Jurkat, Clone E6-1 (cell line): ENCODE measurements at places on chromosomes 1 and 21.
A peak's percentile ranks its signal among the peaks of the same experiment; 100 is the strongest.

DNA sequence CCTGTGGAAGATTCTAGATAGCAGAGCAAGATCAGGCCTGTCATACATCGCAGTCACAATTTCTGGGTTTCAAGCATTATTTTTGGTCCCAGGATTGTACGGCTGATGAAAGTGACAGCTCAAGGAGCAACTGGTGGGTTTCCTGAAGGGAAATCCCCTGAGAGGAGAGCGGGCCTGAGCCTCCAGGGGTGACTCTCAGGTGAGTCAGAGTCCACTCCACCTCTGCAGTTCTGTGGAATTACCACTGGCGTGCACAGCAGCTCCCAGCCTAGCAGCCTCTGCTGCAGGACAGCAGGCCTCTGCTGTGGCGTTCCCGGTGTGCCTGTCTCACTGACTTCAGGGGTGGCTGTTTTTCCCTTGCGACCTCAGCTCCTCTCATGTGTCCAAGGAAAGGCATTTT lies 24.4 kb downstream of the SLC66A1 start:
- no peak for DNase-seq

DNA sequence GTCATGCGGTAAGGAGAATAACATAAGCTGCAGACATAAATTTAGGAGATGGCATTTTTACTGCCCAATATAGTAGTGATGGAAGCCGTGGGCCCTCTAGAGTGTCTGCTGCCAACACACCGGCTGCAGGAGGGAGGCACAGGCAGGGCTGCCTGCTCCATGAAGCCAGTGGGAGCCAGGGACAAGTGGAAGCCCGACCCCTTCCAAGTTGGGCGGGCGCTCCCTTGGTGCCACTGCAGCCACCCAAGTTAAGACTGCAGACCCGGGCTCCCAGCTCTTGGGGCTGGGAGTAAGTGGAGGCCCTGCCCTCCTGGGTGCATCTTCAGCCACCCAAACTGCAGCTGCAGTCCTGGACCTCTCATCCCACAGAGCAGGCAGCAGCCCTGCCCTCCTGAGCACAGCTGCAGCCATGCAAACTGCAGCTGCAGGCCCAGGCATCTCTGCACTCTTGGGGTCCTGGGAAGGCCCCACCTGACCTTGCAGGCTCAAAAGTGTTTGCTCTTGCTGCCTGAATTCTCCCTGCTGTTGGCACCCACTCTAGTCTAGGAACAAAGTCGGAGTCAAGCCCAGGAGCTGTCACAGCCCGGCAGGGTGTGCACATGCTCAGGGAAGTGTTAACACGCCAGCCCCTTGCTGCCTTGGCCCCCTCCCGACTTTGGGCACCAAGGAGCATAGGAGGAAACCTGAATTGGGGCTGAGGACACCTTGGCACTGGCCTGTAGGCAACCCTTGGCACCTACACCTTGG lies 437.2 kb upstream of the PRMT6 start:
- DNase-seq, result no peak

GRCh38 chr1:198680174-198680875 lies 41.5 kb downstream of the PTPRC start:
- no peak for DNase-seq

GRCh38 chr1:154478639-154479038 lies 23.4 kb upstream of the TDRD10 start:
- DNase-seq, result peak; percentile 46

DNA sequence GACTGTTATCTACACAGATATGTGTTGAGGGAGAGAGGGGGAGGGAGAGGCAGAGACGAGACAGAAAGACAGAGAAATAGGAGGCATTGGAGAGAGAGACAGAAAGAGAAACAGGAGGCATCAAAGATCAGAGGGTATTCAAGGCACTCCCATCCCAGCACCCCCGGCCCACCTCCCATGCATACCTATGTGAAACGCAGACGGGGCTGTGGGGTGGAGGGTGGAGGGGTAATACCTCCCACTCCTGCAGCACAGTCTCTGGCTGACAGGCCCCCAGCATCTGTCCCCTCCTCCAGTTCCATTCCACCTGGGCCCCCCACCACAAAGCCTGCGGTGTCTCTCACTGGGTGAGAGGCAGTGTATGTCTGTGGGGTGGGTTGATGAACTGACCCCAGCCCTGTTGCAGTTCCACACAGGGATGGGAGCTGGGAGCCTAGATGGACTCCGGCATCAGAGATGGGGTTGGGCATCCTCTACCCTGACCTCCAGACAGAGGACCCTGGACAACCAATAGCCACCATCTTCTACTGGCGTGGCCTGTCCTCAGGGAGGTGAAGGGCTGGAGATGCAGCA lies 49.7 kb downstream of the RAP1GAP start:
- no peak for DNase-seq

- no peak for DNase-seq
These were observed 78.1 kb downstream of the KIF26B start for GRCh38 chr1:245232931-245233330.

DNA sequence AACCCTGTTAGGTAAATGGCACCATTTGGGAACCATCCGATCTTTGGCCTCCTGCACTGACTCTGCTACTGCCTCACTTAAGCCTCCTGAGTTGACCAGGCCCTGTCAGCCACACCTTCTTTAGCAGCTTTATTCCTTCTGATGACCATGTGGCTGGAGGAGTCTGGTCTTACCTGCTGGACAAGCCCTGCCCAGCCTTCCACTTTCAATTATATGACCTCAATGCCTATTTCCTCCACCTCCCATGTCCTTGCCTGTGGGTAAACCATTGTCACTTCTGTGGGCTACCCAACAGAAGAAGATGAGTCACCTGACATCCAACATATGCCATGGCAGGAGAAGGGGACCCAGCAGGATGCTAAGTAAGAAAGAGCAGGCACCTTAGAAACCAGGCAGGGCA lies 393.8 kb downstream of the NTNG1 start:
- DNase-seq, result no peak

DNA sequence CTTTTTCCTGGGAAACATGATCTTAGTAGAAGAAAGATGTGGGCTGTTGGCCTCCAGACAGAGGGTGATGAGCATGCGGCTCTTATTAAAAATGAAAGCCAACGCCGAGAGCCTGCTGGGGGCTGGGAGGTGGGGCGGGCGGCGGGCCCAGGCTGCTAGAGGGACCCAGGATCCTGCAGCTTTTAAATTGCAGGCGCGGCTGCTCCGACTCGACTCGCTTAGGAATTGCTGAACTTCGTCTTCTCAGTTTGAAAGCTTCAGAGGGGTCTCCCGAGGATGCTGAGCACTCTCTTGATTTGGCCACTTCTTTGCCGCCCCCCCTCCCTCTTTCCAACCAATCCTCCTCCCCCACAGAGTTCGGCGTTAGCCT lies 1.2 kb downstream of the AGPAT3 start:
- no peak for DNase-seq

DNA sequence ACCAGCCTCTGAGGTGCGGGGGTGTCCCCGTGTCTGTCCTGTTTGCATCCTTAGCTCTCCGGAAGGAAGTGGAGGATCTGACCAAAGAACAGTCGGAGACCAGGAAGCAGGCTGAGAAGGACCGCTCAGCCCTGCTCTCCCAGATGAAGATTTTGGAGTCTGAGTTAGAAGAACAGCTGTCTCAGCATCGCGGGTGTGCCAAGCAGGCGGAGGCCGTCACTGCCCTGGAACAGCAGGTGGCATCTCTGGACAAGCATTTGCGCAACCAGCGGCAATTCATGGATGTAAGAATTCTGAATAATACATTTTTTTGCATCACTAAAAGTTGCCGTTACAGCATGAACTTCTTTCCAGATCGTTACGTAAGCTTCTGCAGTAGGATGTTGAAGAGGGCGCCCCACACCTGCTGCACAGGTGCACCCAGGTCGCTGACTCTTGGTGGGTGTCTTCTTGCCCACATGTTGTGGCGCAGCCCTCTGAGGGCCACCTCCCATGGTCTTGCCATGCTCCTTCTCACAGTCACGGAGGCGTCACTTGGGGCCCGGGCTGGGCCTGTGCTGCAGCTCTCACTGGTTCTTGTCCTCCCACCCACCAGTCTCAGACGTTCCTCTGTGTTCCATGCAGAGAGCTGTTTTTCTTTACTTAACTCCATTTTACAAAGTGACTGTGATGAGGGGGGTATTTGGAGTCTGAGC lies 61.3 kb upstream of the DIP2A start:
- DNase-seq, result no peak

DNA sequence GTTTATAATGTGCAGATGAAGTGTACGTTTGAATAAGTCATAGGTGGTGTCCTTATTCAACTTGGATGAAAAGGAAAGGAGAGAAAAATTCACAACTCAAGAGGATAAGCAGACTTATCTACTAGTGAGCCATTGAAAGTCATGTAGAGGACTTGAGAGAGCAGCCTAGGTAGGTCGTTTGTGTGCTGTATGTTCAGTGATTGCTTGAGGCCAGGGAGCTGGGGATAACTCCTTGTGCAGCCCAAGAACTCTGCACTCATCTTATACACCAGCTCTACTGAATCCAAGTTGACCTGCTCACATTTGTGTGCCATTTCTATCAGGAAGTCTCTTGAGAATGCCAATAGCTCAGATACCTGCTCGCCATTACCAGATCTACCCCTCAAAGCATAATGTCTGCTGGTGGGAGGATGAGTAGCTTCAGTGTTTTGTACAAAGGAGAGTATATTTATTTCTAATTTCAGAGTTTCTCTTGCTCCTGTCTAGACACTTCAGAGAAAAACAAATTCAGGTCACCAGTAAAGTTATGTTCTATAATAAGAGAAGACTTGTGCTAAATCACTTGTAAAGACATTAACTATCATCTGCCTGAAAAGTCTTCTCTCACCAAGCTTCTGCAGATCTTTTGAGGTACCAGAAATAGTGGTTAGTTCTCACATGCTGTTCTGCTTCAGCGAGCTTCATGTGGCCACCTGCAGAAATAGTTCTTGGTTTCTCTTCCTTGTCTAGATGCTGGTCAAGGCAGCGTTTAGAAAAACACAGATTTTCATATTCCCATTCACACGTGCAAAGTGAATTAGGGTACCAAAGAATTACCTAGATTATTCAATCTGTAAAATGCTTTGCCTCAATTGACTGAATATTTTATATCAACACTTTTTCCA lies 10.8 kb downstream of the S1PR1 start:
- no peak for DNase-seq
